Neural cell (in vitro differentiated cells): ENCODE measurements at places on chromosomes 12 and 14. TPM values are rescaled to one million over a fixed set of nuclear protein-coding genes. Genes with fewer than 3 reads are reported as not detected.

The SPTB gene
- polyA plus RNA-seq = 1.9 and 2.8 TPM in 2 replicates

The ST8SIA1 gene
- 22.2 and 22.5 TPM in 2 replicates for polyA plus RNA-seq

The ATXN7L3B gene
- 84.0 and 90.3 TPM in 2 replicates for polyA plus RNA-seq

The BRI3BP gene
- 10.1 and 11.0 TPM in 2 replicates for polyA plus RNA-seq

The GPRC5A gene
- polyA plus RNA-seq = 0.09 TPM in 1 of 2 replicates, not detected in the other

The OVCH1 gene
- polyA plus RNA-seq = 0.72 and 0.83 TPM in 2 replicates

The MYH7 gene
- 0.08 and 0.12 TPM in 2 replicates for polyA plus RNA-seq

The RGS6 gene
- 2.1 and 7.3 TPM in 2 replicates for polyA plus RNA-seq

The ALX1 gene
- polyA plus RNA-seq = 0.43 TPM in 1 of 2 replicates, not detected in the other

The TMCC3 gene
- polyA plus RNA-seq = 1.9 and 2.1 TPM in 2 replicates

The MGAT4C gene
- polyA plus RNA-seq = 20.7 and 25.4 TPM in 2 replicates

The LALBA gene
- polyA plus RNA-seq = not detected in 2 replicates

The KLHL33 gene
- not detected in 2 replicates for polyA plus RNA-seq

The ABHD12B gene
- polyA plus RNA-seq = not detected in 2 replicates

The PRB3 gene
- polyA plus RNA-seq = not detected in 2 replicates

The HAL gene
- 0.06 TPM in 1 of 2 replicates, not detected in the other for polyA plus RNA-seq

The TDRD9 gene
- 15.9 and 25.6 TPM in 2 replicates for polyA plus RNA-seq

The FBXL14 gene
- 15.1 and 21.8 TPM in 2 replicates for polyA plus RNA-seq

The TMEM30B gene
- polyA plus RNA-seq = 0.28 TPM in 1 of 2 replicates, not detected in the other

The CIPC gene
- polyA plus RNA-seq = 36.4 and 36.7 TPM in 2 replicates

The FOXG1 gene
- polyA plus RNA-seq = 53.5 and 54.0 TPM in 2 replicates

The PRICKLE1 gene
- polyA plus RNA-seq = 20.0 and 20.6 TPM in 2 replicates

The KRT78 gene
- polyA plus RNA-seq = not detected in 2 replicates
